OCI-M1 (cell line): ENCODE measurements at places on chromosomes 11 and 22.

GRCh38 chr22:20437613-20438426, at the start of gene SCARF2:
SCARF2 (minus strand) TSS chr22:20437825; CDS start chr22:20437754, 71 bp downstream.
- no peak for DNase-seq

- DNase-seq, result no peak
Observed at GRCh38 chr11:118138839-118139420, 13.7 kb downstream of the SCN4B start.

DNA sequence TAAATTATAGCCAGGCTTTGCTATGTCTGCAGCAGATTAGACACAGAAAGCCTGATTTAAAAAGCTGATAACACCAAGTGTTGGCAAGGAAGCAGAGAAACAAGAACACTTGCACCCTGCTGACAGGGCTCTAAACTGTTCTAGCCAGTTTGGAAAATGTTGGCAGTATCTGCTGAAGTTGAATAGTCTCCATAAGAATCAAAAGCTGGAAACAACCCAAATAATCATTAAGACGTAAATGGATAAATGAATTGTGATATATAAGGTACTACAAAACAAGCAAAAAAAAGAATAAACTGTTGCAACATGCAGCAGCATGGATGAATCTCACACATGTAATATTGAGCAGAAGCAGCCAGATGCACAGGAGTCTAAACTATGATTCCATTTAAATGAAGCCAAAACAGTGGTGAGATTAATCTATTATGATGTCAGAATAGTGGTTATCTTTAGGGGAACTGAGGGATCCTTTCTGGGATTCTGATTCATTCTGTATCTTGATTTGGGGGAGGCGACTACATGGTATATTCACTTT, 40.4 kb upstream of the ADORA2A start:
- DNase-seq, result peak; percentile 22

DNA sequence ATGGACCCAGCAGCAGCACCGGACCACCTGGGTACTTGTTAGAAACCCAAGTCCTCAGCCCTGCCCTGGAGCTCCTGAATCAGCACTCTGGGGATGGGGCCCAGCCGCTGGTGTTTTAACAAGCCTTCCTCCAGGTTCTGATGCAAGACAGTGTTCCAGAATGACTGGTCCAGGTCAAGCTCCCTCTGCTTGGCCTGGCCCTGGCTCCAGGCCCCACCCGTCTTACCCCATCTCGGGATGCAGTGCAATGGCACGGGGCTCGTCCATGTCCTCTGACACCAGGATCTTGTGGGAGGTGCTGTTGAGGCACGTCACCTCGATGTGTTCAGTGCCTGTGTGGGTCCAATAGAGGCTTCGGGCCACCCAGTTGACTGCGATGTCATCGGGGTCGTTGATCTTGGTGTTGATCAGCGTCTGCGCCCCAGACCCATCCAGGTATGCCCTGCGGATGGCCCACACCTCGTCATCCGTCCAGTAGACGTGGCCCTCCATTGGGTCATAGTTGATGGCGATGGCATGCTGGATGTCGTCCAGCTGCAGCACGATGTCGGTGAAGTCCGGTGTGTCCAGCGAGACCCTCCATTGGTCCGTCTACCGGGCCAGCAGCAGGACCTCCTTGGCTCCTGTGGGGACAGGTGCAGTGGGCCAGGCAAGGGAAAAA, 140.3 kb downstream of the CRYBB2 start:
- no peak for DNase-seq
